ENCODE measurements at places on chromosomes 6 and 20. TPM values are rescaled to one million over a fixed set of nuclear protein-coding genes. Genes with fewer than 3 reads are reported as not detected.

Gene DLL1
- 0.17 TPM for polyA plus RNA-seq

Gene BMP5
- polyA plus RNA-seq: not detected

Gene NANP
- polyA plus RNA-seq: 0.93 TPM

Gene ADRM1
- 16.3 TPM for polyA plus RNA-seq

Gene MMP24
- 0.22 TPM for polyA plus RNA-seq

Gene STXBP5
- polyA plus RNA-seq: 8.6 TPM

Gene CEP43
- polyA plus RNA-seq: 8.4 TPM

Gene CCN2
- not detected for polyA plus RNA-seq

Measured in Purkinje cell (primary cell).